ENCODE measurements at places on chromosomes 6 and 20. TPM values are rescaled to one million over a fixed set of nuclear protein-coding genes. Genes with fewer than 3 reads are reported as not detected.

DNA sequence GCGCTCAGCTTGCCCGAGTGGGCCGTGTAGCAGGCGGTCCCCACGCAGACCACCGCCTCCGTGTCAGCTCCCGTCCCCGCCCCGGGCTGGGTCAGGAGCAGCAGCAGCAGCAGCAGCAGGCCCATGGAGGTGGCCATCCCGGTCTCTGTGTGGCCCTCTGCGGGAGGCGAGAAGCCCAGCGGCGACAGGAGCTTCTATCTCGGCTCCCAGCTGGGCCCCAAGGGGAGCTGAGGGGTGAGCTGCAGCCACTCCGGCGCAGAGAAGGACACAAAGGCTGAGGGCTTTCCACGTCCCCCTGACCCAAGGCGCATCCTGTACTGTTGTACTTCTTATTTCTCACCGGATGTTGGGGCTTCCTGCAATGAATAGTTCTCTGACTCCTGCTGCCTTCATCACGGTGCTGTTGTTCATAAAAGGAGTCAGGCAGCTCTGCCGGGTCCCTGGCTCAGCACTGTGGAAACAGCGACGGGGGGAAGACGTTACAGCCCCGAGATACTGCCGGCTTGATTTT lies at the start of gene CD93:
CD93 (minus strand) TSS at position 269 of the 511 bp plus-strand sequence; CDS start at position 137, 132 bp downstream.
- DNase-seq, result no peak

- DNase-seq, result no peak
Observed at GRCh38 chr20:52129611-52130010, 62.0 kb downstream of the ZFP64 start.

GRCh38 chr6:131807644-131808459 lies at the start of gene ENPP1:
Gene ENPP1, plus strand, starts transcription at chr6:131808020. Its CDS starts 16 bp downstream, at chr6:131808036.
- peak; percentile 80 for DNase-seq

GRCh38 chr6:137637121-137637520 lies 142.9 kb upstream of the OLIG3 start:
- DNase-seq, result no peak

DNA sequence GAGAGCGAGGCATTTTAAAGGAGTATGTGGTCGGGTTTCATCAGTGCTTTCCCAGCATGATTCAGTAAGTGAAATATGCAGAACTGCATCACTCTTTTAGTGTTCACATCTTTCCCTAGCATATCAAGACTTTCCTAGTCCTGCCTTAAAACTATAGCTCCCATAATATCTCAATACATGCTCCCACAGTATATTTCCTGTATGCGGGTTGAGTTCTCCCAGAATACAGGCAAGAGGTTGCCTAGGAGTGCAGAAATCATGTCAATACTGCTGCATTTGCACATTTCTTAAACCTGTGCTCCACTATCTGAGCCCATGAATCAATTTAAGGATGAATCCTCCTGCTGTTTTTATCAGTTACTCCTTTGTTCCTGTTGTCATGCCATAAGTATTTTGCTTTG lies 386.6 kb upstream of the SLC35B3 start:
- no peak for DNase-seq

The CDSN gene
- not detected for total RNA-seq

The SLCO4A1 gene
- total RNA-seq, result 15.2 TPM
